ENCODE measurements at places on chromosomes 3 and 15.

DNA sequence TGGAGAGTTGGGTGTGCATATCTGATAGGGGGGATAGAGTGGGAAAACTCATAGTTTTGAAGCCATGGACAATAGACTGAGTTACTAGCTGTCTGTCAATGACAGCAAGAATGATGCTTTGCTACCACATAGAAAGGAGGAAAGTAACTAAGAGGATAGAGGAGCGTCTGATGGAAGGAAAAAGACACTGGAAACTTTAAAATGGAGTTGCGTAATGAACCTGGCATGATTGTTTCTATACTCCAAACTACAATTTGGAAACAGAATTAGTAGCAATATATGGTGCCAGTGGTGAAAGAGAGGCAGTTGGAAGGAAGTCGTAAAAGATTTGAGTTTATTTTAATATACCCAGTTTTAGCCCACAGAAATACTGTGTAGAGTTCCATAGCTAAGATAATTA lies 163.6 kb downstream of the TUSC7 start:
- DNase-seq = no peak

DNA sequence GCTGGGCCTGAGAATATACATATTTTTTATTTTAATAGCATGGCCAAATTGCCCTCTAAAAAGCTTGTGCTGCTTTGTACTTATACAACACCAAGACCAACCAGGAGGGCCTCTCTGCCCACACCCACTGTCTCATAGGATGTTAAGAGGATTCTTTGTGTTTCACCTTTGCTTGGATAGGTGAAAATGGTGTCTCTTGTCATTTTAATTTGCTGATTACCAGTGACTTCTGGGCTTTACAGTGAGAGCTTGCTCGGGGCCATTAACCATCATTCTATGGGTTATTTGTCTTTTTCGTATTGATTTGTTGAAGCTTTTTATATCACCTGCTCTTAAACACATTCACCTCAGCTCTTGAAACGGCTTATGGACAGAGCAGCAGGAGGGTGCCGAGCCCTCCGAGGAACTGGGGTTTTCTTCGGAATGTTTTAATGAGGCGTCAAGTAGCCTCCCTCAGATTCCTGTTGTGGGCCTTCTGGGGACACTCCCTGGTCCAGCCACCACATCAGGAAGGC lies 10.5 kb downstream of the PTH1R start:
- DNase-seq = no peak

DNA sequence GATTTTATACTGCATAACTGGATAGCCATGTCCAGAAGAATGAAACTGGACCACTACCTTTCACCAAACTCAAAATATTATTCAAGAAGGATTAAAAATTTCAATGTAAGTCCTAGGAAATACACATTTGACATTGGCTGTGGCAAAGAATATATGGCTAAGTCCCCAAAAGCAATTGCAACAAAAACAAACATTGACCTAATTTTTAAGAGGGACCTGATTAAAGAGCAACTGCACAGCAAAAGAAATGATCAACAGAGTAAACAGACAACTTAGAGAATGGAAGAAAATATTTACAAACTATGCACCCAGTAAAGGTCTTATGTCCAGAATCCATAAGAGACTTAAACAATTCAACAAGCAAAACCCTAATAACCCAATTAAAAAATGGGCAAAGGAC lies 1313.0 kb upstream of the GBE1 start:
- DNase-seq = no peak

GRCh38 chr3:42652611-42653302 lies 740 bp upstream of the ZBTB47 start:
- peak; percentile 11 for DNase-seq

GRCh38 chr3:132721479-132722164 lies 587 bp downstream of the NPHP3 start:
- DNase-seq = no peak

GRCh38 chr3:32226875-32227500 lies 11.5 kb upstream of the CMTM8 start:
- DNase-seq = no peak

GRCh38 chr15:62599791-62600777 lies 435.0 kb upstream of the C2CD4B start:
- DNase-seq = no peak

DNA sequence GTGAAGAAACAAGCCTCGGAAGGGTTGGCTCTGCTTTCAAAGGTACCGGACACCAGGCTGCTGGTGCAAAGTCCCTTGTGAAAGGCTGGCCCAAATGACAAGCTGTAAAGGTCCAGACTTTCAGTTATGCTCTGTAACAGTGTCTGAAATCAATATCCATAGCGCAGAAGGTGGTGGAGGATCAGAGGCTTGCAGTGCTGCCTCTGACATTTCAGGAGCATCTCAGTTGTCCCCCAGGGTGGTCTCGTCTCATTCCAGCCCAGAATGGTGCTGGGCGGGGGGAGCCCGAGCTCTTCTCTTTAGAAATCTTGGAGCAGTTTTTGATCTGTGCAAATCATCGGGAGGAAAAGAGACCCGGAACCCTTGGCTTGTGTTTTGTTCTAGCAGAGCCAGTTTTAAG lies 402.3 kb upstream of the RGMA start:
- no peak for DNase-seq

- DNase-seq = no peak
Measured at GRCh38 chr3:72446218-72447058, 401.8 kb downstream of the SHQ1 start.
